ENCODE measurements at places on chromosomes 7 and 10.

DNA sequence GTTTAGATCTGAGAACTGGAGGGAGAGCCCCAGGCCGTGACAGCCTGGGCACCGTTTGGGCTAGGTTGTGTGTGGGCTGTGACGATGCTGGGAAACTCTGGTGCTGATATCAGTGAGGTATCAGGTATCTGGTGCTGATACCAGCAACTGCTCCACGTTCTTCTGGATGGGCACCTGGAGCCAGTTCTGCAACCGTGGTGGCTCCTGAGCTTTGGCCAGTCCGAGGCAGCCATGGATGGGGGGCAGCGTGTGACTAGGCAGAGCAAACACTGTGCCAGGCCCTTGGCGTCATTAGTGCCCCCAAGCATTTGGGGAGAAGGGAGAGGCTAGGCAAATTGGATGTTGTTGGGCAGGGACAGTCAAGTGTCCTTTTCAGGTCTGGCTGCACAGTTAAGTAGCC is 57.9 kb downstream of the ZNF467 start:
- no peak for DNase-seq

DNA sequence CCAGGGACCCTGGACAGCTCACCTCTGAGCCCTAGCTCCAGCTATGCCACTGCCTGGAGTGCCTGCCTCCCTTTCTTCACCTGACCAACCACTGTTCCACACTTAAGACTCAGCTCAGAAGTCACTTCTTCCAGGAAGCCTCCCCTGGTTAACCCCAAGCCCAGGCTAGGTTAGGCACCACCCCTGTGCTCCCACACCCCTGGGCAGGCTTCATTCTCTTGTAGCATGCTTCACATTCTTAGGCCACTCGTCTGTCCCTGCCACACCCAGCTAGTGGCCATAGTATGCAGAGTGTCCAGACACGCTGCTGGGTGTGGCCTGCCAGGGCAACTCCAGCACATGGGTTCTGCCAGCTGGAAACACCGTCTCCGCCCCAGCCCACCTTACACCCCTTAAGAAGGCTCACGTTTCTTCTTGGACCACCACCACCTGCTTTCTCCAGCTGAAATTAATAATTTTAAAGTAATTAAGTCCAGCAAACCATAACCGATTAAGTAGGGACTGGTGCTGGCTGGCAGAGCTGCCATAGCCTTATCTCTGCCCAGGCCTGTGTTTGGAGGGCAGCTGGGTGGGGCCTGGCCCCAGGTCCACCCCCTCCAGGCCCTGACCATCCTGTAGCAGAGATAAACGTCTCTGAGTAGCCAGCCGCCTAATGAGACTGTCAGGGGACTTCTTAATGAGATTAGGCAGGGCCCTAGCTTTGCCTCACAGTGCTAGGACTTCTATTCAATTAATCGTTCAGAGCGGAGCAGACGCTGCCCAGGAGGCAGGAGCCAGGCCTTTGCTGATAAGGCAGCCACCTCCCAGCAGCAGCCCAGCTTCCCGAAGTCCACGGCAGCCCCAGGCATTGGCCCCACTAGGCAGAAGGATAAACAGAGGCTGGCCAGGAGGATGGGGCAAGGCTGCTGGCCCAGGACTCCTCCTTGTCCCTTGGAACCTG is 20.5 kb downstream of the GRID1 start:
- no peak for DNase-seq

DNA sequence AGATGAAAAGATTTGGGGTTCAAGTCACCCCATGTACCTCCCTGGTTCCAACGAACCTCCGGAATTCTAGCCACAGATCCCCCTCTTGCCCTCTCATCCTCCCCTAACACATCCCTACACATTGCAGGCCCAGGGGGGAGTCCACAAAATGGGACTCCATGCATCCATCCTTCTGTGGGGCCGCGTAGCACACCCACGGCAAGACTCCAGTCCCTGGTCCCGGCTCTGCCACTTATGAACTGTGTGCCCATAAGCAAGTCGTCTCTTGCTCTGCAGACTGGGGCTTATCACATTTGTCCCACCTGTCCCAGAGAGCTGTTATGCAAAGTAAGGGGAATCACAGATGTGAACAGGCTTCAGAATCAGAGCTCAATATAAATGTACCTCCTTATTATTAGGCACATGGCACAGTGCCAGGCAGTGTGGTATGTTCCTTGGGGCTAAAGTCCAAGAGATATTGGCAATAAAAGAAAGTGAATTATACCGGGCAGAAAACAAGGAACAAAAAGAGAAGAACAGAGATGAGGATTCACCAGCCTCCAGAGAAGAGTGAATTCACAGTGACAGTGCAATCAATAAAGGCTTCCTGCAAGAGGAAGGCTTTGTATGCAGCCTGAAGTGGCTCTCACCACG is 73.9 kb downstream of the KCNMA1 start:
- DNase-seq: peak; percentile 37

DNA sequence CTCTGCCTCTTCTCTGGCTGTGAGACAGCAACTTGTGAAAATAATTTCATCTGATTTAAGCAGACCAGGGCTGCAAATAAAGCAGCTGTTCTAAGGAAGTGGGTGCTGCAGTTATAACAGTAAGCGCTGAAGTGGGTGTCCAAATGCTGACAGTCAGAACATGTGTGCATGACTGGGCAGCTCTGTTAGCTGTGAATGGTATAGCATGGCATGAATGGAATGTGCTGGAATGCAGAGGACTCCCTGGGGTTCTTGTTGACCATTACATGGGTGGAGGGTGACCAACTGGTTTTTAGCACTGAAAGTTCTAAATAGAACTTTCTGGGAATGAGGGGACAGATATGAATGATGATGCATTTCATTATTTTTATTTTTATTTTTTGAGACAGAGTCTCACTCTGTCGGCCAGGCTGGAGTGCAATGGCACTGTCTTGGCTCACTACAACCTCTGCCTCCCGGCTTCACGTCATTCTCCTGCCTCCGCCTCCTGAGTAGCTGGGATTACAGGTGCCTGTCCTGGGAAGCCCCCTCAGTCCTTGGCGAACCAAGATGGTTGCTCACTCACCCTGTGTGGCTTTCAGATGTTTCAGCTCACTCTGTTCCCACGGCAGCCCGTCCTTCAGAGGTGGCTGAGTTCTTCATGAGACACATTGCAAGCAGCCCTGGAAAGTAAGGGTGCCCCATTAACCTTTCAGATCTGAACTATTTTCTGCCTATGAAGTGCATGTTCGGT is 319.8 kb upstream of the PHYHIPL start:
- DNase-seq: peak; percentile 96

DNA sequence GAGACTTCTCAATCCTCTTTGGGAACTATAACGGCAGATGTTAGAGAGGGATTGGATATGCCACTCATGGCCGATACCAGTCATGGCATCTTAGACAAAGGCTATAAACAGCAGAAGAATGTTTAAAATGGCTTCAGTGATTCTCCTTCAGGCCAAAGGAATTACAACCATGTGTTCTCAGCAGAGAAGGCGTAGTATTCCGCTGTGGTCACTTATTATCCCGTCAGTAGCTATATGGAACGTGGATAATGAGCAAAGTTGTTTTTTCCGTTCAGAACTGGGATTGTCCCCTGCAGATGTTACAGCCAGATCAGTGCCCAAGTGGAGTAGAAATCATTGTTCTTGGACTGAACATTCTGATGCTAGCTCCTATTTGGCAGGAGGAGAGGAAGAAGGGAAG is 43.1 kb downstream of the TEX36 start:
- no peak for DNase-seq

DNA sequence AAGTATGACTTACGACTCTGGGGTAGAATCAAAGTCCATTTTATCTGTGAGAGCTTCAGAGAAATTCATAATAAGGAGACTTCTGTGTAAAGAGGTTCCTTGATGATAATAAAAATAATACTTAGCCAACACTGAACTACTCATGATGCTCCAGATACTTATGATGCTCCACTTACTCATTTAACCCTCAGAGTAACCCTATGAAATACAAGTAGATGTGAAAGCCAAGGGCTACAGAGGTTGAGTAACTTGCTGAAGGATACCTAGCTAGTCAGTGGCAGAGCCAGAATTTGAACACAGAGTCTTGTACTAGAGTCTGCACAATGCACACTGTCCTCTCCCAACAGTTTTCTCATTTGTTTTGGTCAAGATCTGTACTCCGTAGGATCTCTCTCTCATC is 89.5 kb downstream of the HECW1 start:
- DNase-seq: peak; percentile 30

- no peak for DNase-seq
These were observed 14.5 kb downstream of the GIMAP5 start for GRCh38 chr7:150751702-150752101.

DNA sequence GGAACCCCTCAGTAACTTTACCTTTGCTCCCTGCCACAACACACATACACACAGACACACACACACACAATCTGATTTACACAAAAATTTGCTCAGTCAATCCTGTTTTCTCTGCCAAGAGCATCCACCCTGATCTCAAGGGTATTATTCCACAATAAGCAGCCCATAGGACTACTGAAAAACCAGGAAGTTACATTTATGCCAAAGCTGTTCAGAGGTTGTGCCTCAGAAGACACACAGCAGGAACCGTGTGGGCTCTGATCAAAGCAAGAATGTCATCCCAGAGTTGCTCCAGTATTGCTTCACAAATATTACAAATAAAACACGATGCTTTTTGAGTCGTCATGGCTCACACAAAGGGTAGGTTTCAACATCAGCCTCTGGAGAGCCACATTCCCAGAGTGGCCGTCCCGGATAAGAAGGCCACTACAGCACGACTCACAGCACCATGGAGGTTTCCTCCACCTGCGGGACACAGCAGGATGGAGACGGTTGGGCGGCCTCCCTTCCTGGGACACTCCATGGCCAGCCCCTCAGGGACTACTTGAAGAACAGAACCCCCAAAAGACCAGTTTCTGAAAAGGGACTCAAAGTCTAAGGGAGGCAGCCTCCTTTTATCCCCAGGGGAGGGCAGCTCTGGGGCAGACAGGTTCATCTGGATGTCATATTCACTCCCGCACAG is 1.6 kb downstream of the AIFM2 start:
- peak; percentile 33 for DNase-seq

- DNase-seq: no peak
These were observed 81.4 kb upstream of the EEPD1 start for GRCh38 chr7:36071605-36072004.

- DNase-seq: no peak
These were observed 39.5 kb downstream of the DIP2C start for GRCh38 chr10:649798-650440.

DNA sequence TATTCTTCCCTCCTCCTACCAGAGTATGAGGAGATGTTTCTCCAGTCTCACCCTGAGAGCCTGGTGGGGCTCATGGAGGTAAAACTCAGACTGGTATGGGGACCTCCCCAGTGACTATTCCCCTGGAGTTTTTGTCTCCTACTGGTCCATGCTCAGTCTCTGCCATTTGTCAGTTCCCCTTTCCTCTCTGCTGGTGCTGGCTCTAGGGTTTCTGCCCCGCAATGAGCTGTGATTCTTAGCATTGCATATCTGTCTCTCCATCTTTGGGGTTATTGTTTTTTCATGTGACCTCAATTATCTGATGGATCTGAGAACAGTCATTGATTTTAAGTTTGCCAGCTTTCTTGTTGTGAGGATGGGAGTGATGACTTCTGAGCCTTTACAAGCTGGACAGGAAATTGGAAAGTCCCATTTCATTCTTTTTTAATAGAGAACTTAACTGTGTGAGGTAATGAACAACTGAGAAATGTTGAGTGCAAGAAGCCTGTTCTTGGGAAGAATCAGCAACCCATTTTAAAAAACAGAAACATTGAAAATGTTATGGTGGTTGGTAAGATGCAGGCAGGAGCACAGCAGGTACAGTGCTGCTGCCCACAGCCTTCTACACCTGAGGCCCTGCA is 26.9 kb downstream of the NACAD start:
- DNase-seq: no peak

DNA sequence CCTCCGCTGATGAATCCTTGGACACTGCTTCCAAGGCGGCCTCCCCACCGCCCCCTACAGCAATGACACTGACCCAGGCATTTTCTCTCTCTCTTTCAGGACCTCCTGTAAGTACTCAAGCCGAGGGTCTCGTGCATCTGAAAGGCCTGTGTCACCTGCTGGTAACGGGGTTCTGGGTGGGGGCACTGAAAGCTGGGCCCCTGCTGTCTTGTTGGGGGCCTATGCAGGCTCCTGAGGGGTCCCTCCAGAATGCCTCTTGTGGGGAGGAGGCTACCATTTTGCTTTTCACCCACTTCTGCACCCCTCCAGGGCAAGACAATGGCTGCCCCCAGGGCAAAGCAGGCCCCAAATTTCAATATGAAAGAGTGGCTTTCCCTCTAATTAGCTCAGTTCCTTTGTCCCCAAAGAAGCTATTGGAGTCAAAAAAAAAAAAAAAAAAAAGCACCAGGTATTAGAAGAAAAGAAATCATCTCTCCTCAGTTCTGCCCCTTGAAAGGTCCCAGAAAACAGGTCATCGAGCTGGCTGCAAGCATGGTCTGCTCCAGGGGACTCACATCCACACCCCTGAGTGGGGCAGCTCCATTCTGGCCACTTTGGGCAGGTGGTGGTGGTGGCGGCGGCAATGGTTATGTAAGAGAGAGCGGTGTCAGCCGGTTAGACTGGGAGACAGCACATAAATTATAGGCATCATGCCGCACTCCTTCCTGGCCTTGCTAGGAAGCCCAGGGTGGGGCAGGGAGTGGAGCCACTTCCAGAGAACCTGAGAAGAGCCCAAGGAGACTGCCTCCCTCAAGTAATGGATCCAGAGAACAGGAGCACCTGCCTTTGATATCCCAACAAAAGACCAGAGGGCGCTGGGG is 66.2 kb downstream of the COL13A1 start:
- DNase-seq: no peak

GRCh38 chr10:63605197-63605967 is 84.2 kb downstream of the REEP3 start:
- DNase-seq: peak; percentile 13

GRCh38 chr10:70996549-70996948 is 108.2 kb upstream of the PCBD1 start:
- DNase-seq: no peak

- peak; percentile 40 for DNase-seq
These were observed 13.0 kb downstream of the AOAH start for GRCh38 chr7:36711256-36711655.

- no peak for DNase-seq
These were observed 43.2 kb downstream of the CCNY start for GRCh38 chr10:35379226-35380137.

GRCh38 chr7:64686493-64687184 is 20.7 kb downstream of the ZNF107 start:
- no peak for DNase-seq

DNA sequence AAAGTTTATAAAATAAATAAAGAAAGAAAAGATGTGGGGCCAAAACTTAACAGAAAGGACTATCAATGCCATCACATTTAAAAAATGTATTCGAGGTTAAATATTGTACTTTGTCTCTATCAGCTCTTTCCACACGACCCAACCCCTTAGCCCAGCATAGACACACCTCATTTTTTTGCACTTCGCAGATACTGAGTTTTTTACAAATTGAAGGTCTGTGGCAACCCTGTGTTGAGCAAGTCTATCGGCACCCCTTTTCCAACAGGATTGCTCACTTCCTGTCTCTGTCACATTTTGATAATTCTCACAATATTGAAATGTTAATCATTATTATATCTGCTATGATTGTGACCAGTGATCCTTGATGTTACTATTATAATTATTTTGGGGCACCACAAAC is 151.6 kb upstream of the TBX20 start:
- no peak for DNase-seq

Measured in M059J (cell line).